ENCODE measurements at places on chromosomes 11 and 22.

- DNase-seq: no peak
Observed at GRCh38 chr11:128559496-128560103, 27.8 kb downstream of the ETS1 start.

DNA sequence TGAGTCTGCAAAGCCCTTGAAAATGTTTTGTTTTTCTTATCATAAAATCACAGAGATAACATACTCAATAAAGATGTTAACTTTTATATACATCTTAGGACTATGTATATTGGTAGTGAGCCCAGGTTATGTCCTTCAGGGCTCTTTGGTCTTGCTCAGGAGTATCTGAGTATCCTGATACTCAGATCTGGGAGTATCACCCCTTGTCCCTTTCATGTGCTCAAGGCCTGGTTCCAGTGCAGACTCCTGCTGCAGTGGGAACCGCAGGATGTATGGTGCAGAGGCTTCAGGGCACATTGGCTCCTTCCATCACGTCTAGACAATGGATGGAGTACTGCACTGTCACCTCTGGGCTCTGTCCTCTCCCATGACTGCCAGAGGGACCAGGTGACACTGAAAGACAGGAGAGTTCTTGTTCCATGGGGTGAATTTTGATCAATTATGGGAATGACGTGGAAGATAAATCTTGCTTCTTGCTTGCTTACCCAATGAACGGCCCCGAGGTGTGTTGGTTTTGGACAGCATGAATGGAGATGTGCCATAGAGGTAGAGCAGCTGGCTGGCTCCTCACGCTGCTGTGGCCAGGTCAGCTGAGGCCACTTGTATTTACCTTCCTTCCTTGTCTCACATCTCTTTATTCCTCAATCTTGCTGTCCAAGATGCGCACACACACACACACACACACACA is 215.5 kb downstream of the ARHGAP42 start:
- no peak for DNase-seq

- DNase-seq: no peak
Observed at GRCh38 chr11:40444151-40444550, 1015.3 kb downstream of the LRRC4C start.

GRCh38 chr22:48734961-48735360 is 1092.7 kb downstream of the BRD1 start:
- no peak for DNase-seq

DNA sequence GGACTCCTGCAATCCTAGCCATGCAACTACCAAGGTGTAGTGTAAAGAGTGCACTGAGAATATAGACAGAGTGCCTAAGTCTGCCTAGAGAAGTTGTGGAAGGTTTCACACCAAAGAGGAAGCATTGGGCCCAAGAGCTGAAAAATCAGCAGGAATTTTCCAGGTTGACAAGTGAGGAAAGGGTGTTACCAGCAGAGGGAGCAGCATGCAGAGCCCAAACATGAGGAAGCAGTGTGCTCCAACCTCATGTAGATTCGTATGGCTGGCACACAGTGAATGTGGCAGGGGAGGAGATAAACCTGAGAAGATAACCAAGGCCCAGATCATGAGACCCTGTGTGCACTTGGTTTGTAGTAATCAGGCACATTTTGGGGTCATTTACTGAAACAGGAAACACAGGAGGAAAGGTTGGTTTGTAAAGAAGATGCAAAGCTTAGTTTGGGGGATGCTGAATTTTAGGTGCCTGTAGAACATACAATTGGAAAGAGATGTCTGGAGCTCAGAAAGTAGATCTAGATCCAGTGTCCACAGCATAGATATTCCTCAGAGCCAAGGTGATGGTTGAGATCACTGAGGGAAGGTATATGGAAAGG is 1.7 kb downstream of the HPX start:
- DNase-seq: no peak

- no peak for DNase-seq
Observed at GRCh38 chr11:63667995-63668795, 3.0 kb downstream of the ATL3 start.

DNA sequence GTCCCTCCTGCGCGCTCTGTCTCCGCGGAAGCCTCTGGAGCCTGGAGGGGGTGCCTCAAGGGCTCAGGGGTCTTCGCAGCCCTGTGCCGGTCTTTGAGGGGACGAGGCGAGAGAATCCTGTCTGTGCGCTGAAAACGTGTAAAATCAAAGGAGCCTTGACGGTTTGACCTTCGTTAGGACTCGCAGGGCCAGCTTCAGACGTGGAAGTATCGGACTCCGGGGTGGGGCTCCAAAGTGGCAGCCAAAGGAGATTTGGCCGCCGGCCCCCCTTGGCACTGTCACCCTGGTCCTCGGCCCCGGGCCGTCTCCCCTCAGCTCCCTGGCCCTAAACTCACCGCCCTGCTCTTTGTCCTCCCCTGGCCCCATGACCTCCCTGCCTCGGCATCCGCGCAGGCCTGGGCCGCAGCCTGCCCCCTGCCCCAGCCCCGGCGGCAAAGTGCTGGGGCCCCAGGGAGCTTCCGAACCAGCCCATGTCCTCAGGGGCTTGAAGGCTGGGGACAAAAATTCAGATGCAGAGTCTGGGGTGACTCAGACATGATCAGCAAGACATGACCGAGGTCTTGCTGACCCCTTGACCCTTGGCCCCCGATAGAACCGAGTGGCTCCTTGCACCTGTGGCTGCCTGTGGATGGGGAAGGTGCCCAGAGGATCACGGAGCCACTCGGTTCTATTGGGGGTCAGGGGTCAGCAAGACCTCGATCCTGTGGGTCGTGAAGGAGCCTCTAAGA is 6.9 kb upstream of the PHRF1 start:
- no peak for DNase-seq

DNA sequence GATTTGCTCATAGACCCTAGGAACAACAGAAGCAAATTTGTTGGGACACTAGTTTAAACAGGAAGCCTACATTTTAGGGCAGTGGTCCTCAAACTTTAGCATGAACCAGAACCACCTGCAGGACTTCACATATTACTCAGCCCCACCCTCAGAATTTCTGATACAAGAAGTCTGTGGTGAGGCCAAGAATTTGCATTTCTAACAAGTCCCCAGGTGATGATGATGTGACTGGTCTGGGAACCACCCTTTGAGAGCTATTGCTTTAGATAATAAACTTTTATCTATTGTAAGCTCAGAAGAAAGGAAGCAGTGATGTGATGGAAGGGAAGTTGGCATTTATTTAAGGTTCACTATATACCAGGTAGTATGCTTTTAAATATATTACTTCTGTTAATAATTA is 194.0 kb downstream of the FAM181B start:
- DNase-seq: no peak

DNA sequence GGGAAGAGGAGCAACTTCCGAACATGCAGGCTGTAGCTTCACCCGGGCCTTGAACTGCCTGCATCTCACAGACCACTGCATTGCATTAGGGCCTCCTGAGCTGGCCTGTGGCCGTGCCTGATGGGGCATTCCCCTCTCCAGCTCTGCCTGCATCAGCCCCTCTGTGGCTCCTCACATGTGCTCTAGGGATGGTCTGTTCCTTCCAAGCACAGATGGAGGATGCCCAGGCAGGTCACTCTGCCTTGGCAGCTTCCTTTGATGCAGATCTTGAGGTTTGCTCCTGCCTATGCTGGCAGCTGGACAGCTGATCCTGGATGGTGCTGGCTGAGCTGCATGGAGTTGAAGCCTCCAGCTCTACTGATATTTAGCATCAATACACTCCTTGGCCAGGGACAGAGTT is 28.5 kb downstream of the AMPD3 start:
- DNase-seq: no peak

DNA sequence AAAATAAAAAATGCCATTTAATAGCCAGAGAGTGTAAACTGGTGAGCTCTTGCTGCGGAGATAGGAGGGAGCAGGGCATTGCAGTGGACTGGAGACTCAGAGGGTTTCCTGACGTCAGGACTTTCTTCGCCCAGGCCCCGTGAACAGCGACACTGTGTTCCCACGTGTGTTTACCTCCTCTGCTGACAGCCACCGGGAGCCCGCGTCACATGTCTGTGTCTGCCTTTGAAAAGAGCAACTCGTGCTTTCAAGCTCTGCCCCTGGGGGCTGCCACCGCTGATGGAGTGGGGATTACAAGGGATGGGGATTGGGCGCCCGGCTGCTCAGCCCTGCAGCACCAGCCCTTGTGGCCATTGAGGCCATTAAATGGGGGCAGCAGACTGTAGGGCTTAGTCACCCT is 3.3 kb downstream of the TANGO2 start:
- no peak for DNase-seq

- DNase-seq: no peak
Observed at GRCh38 chr11:120894202-120894985, 129.5 kb upstream of the TBCEL start.

DNA sequence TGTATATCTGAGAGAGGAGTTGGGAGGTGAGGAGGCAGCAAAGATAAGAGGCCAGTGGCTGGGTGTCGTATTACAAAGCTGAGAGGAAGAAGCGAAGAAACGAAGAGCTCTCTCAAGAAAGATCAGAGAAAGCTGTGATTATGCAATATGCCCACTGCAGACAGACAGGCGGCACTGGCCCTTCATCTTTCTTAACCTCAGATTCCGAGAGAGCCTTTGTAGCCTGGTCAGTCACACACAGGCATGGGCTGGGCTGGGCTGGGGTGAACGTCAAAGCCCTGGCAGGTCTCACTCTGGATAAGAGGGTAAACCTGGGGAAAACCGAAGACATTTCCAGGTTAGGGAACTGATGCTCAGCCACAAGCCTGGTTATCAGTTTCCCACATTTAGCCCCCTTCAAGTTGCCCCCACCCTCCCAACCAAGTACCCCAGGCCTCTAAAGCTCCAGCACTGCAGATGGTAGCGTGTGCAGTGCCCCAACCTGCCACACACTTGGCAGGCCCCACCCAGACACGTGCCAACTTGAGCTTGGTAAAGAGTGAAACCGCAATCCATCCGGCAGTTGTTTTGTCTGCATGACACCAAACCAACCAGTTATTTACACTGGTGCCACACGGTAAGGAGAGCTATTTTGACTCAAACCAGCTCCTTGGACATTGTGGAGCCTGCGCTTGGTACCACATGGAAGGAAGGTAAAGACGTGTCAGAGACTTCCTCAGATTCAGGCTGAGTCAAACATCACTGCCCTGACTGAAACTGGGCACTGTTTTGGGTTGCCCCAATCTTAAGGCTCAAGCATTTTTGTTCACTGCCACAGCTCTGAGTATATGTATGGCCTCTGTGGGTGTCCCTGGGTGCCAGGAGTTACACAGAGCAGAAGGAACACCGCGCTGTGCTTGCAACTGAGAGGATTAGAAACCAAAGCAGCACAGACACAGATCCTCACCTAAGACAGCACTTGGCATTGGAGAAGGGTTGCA is 135.9 kb downstream of the FDX1 start:
- DNase-seq: no peak

DNA sequence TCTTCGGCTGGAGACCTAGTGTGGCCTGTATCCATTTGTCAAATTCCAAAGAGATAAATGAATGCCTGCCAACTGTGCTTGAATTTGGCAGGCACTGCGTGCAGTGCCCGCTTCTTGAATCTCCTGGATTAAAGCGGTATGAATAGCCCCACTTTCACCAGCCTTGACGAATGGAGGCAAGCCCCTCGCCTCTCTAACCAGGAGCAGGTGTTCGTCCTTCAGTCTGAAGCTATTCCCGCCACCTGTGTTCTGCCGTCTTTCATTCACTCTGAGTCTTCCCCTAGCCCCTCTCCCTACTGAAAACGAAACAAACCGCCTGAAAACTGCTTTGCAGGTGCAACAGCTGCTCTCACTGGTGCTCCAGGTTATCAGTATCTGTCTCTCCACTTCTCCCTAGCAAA is 11.2 kb downstream of the NLRP14 start:
- no peak for DNase-seq

- no peak for DNase-seq
Observed at GRCh38 chr22:16806401-16806800, 18.8 kb downstream of the XKR3 start.

- DNase-seq: no peak
Observed at GRCh38 chr11:34968862-34969261, 52.4 kb downstream of the PDHX start.

GRCh38 chr22:50452649-50453048 is 22.2 kb downstream of the SBF1 start:
- DNase-seq: no peak

DNA sequence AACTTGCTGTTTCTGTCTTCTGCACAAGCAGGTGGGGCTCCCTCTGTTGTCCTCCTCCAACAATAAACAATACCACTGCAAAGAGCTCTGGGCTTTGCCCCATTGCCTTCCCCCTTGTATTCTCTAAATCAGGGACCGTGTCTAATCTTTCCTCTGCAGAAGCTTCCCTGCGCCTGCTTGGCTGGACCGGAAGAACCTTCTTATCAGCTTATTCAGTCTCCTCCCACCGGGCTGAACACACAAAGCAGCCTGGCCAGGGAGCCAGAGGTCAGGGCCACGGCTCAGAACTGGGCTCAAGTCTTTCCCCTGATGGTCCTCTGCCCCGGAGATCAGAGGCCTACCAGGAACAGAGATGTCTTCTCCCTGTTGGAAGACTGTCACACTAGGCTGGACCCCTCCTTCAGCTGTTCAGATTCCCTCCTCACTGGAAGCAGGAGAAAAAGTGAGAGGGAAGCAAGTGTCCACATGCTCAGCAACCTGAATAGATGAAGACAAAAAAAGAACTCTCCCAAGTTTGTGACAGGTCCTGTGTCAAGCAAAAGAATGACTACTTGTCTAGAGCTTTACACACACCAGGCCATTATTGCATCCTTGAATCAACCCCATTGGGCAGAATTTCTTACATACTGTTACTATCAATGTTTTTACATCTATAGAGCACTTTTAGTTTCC is 63.7 kb downstream of the RAB30 start:
- no peak for DNase-seq

GRCh38 chr11:93935826-93936225 is 85.3 kb upstream of the HEPHL1 start:
- no peak for DNase-seq

DNA sequence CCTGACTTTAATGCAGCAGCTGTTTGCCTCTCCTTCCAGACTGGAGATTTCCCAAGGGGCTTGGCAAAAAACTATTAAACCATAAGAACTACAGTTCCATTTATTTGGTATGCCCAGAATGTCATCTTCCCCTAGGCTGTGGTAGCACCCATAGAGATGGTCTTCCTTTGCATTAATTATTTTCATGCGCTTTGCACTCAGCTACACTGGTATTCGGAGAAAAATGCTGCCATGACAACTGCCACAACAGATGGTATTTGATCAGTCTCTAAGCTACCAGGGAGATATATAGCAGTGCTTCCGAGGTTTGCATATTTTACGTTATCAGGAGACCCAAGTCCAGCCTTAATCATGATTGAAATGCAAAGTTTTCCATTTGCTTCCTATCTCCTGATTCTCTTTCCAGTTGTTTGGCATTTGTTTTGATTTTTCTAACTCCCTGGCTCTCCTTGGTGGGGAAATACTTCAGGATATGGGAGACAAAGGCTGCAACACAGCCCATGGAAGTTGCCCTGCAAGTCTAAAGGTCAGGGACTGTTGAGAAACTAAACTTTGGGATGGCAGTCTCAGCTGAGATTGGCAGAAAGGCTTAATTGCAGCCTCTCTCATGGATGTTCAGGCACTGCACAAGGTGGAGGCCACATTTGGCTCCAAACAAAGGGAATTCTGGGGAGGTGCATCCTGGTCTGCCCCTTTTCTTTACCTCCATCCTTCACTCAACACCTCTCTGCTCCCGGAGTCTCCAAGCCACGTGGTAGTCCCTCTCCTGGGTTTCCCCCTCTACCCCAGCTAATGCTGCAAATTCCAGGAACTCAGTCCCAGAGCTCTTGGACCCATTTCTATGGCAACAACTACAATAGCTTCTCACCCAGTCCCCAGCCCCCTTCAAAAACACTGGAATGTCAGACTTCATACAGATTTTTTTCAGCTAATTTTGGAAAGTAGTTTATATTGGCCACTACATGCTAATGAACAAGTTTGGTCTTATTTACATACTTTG is 151.8 kb downstream of the NAV2 start:
- no peak for DNase-seq

GRCh38 chr22:46803031-46803880 is 40.8 kb downstream of the TBC1D22A start:
- DNase-seq: peak; percentile 83

- DNase-seq: no peak
Observed at GRCh38 chr11:60194511-60194910, 11.6 kb upstream of the MS4A6A start.

Measured in GM12892 (cell line).